Lung (tissue), 17 donors: ENCODE measurements at places on chromosomes 2 and 18. TPM values are rescaled to one million over a fixed set of nuclear protein-coding genes. Genes with fewer than 3 reads are reported as not detected.

DNA sequence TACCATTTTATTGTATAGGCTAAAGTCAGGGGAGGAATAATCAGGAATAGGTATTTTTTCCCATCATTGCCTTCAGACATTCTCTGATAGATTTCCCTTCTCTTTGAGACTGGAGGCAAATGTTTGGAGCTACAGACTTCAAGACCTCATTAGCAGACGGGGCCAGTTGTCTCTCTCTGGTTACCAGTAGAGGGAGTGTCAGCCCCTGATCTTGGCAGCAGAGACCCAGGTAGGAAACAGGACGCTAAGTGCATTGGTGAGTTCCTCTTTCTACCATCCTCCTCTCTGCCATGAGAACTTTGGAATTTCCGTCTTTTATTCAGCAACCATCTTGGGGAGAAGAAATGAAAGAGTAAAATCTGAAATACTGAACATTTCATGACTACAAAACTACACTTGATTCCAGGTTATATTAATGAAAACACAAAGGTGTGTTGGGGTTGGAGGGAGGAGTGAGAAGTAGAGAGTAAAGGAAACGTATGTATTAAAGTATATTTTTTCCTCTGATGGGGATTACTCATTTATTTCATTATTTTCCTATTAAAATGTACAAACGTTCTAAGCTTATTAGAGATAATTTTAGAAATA is 186.2 kb upstream of the GCFC2 start:
- DNase-seq, result peak; percentile 44

GRCh38 chr2:24874035-24874434 is 46.0 kb downstream of the ADCY3 start:
- DNase-seq, result no peak

SOCS6 gene
- 5.9 TPM for polyA plus RNA-seq

DNA sequence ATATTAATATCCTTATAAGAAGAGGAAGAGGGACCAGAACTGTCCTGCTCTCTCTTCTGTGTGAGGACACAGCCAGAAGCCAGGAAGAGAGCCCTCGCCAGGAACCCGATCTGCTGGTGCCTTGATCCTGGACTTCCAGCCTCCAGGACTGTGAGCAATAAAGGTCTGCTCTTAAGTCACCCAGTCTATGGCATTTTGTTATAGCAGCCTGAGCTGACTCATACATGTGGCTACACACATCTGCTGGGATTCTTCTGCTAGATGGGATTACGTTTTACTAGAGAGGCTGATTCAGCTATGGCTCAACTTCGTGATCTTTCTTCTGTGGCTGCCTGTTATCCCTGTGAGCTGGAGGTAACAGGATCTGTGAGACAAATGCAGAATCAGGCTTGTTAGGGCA is 29.6 kb downstream of the ARL4C start:
- DNase-seq, result no peak

GRCh38 chr2:54569745-54570301 is 113.7 kb downstream of the SPTBN1 start:
- DNase-seq, result no peak

DNA sequence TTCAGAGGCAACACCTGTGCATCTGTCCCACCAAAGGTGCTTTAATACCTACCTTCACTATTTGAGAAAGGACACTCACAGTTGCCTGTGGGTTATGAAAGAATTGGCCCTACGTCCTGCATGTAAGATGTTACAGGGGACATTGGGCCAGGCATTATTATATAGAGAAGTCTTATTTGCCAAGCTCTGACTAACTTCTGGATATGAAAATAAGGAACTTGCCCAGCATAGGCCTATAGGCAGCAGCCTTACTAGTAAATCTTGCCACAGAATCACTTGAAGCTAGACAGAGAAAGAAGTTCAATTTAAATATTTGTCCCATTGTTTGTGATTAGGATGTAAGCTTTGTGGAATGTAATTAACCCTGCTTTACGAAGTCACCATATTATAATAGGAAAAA is 41.7 kb downstream of the NLRC4 start:
- no peak for DNase-seq

AKAIN1 gene
- polyA plus RNA-seq, result not detected

GRCh38 chr2:54520687-54521086 is 64.6 kb downstream of the SPTBN1 start:
- no peak for DNase-seq

SGPP2 gene
- polyA plus RNA-seq, result 39.5 TPM

AQP4 gene
- polyA plus RNA-seq, result 140 TPM

GRCh38 chr2:156908825-156909224 is 348.7 kb upstream of the GALNT5 start:
- no peak for DNase-seq

GAREM2 gene
- 0.37 TPM for polyA plus RNA-seq

DNA sequence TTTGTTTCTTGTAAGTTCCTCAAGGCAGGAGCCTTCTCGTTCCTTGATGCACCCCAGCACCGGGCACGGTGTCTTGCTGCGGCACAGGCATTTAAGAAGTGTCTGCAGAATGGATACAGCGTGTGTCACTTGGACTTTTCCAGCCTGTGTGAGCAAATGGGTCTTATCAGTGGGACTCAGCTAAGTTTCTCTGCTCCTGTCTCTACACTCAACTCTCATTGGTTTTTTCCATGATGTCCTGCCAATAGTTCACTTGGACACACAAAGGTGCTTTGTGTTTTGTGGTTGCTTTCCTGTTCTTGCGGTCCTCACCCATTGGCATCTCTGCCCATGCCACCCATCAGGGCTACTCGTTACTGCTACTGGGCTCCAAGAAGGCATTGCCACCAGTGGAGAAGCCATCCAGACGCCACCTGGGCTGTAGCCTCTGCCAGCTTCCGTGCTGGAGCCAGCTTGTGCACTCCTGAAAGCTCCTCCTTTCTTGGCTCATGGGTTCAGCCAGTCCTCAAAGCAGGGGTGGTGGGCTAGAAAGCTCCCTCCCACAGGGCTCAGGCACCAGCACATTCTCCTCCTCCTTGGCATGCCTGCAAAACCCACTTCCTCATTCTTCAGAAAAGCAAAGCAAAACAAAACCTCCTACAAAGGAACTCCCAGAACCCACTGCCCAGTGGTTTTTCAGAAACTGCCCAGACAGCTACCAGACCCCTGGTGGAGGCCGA is 41.4 kb downstream of the IL1R2 start:
- peak; percentile 94 for DNase-seq

KLHL29 gene
- polyA plus RNA-seq, result 3.8 TPM

- DNase-seq, result peak; percentile 79
Observed at GRCh38 chr2:85996591-85996990, 107.8 kb upstream of the ST3GAL5 start.

DNA sequence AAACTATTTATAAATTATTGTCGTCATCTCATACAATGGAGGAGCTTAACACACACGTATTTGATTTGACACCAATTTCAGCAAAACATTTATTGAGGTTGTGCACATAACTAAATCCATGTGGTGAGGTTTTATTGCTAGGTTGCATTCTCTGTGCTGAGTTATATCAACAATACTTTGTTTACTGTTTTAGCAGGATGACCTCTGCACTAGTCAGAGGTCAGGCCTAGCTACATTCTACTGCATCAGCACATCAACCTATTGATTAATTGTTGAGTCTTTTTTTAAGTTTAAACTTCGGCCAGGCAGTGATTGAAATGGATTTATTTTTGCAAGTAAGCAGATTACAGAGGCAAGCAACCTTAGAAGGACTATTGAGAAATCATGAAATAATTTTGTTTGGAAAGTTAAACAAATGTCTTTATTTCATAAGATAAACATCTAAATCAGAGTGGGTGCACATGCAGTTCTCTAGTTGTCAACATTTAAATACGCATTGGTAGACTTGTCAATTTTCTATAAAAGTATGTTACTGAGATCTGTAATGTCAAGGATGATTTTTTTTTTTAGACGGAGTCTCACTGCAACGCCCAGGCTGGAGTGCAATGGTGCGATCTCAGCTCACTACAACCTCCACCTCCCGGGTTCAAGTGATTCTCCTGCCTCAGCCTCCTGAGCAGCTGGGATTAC is 75.2 kb upstream of the CD28 start:
- no peak for DNase-seq

GRCh38 chr2:181459621-181460021 is 2.4 kb downstream of the ITGA4 start:
- no peak for DNase-seq

RTP5 gene
- polyA plus RNA-seq, result 0.08 TPM

SLC30A3 gene
- polyA plus RNA-seq, result 0.37 TPM

- peak; percentile 49 for DNase-seq
Observed at GRCh38 chr18:77071711-77072292, 60.8 kb downstream of the MBP start.

DNA sequence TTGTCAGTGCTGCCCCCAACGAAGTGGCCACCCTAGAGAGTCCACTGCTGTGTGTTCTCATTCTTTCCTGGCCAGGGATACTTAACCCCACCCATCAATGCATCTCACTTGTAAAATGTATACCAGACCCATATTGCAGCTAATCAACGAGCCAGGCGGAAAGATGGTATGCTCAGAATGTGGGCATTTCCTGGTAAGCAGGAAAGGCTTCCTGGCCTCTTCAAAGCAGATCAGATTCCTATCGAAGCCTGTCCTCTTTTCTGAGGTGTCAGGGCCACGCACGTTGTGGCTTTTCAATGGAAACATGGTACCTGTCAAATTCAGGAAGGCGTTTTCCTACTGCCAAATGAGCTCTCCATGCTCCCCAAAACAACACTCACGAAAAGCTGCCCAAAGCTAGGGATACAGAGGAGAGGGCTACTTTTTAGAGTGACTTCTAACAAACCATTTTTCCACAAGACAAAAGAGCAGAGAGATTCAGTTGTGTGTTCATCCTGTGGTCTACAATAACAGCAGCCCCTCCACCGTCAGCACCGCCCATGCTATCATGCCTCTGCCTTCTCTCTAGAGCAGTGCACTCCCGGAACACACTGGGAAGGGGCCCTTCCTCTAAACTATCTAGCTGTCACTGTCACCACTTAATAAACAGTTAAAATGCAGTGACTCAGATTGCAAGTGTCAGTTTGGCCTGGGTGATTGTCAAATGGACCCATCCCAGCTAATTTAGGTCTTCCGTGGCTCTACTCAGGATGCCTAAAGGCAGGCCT is 535.1 kb downstream of the RNF144A start:
- DNase-seq, result no peak

DNA sequence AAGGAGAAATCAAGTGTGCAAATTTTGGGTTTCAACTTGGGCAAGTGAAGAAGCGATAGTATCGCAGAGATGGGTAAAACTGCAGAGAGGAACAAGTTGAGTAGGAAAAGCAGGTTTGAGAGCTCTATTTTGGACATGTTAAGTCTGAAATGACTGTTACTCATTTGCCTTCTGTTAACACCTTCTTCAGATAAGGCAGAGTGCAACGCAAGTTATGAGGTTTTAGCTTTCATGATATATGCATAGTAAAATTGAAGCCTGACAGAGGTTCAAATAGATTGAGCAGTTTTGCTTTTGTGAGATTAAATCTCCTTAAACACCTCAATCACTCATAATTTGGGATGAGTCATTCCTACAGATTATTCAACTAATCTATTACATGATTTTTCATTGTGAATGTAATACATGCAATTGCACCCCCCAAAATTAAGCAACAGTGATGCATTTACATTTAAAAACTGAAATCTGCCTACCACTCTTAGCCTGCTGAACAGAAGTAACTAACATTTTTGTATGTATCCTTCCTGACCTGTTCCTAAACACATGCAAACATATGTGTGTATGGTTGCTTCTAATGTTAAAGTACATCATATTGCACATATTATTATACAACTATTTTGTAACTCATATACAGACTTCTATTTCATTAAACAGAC is 575.4 kb downstream of the ARHGAP15 start:
- DNase-seq, result no peak

DNA sequence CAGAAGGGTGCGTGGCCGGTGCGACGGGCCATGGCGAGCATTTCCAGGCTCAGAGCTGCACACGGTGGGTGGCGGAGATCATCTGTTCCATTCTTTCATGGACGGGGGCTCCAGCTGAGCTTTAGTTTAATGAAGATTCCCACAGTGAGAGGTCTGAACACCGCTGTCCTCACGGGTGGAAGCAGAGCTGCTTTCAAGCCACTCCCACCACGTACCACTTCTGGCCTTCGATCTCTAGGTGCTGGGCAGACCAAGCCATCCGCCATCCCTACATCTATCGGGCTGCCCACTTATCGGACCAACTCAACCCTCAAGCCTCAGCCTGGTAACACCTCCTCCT is 18.5 kb downstream of the GPR35 start:
- no peak for DNase-seq

PROM2 gene
- 4.9 TPM for polyA plus RNA-seq

- no peak for DNase-seq
Observed at GRCh38 chr2:226362980-226363379, 436.6 kb downstream of the IRS1 start.

SPATA3 gene
- polyA plus RNA-seq, result not detected

GRCh38 chr2:53865264-53865663 is 5.5 kb upstream of the GPR75 start:
- DNase-seq, result no peak
